ENCODE measurements at places on chromosomes 3 and 15. TPM values are rescaled to one million over a fixed set of nuclear protein-coding genes. Genes with fewer than 3 reads are reported as not detected.

- H3K4me1 ChIP-seq = no peaks in the 10 kb centered on the region
- DNase-seq = no peak
- H3K36me3 ChIP-seq = no peaks in the 10 kb centered on the region
- no peak overlapping the region for H3K4me3 ChIP-seq
- no peak overlapping the region for H3K27ac ChIP-seq
- H3K27me3 ChIP-seq = peaks cover 14% of the 10 kb centered on the region
These were observed 118.0 kb downstream of the CACNA2D3 start for GRCh38 chr3:54240309-54240708.

DNA sequence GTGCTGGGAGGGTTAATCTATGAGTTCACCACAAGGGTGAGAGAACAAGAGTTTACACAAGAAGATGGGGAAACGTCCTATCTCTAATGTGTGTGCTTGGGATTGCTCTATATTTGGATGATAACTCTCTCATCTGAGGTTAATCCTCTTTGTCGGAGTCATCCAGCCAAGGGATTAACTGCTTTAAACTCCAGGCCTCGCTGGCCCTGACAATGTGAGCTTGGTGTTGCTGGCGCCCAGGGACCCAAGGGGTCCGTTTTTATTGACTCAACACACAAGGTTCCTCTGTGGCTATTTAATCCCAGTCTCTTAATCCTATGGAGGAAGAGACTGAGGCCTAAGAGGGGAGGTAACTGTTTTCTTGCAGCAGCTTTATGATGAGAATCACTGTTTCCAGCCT, 14.2 kb downstream of the SV2B start:
- no peak overlapping the region for H3K4me3 ChIP-seq
- peaks cover 9% of the 10 kb centered on the region for H3K4me1 ChIP-seq
- no peak for DNase-seq
- H3K27me3 ChIP-seq = peaks cover 10% of the 10 kb centered on the region

DNA sequence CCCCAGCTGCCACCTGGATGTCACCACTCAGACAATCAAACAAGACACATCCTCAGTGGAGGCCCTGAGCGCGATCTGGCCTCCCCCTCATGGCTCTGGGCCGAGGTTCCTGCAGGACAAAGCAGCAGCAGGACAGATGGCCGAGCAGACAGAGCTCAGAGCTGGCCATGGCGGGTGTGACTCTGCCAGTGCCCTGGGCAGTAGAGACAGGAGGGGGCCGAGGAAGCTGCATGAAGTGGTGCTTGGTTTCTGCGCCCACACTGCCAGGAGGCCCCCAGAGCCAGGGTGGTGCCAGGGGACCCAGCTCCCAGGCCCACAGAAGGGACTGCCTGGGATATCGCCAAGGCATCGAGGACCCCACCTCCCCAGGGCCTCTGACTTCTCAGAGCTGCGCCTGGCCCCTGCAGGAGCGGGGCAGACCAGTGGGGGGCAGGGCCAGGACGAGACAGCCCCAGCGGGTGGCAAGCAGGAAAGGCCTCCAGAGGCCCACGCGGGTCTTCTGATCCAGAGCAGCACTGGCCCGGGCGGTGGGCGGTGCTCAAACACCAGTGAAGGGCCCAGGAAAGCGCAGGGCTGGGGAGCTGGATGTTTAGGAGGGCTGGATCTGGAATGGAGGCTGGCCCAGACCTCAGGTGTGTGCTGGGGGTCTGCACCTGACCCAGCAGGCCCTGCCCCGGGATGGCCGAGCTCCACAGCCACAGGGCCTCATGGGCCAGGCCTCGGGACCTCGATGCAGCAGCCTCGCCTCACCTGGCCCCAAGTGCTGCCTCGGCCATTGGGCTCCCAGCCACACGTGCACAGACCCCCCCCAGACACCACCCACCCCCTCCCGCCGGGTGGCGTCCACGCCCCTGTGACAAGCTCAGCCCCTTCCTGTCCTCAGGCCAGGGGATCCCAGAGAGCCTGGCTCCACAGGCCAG, 76.0 kb downstream of the GOLGA8G start:
- H3K27ac ChIP-seq = no peak overlapping the region
- DNase-seq = peak; percentile 73
- no peaks in the 10 kb centered on the region for H3K36me3 ChIP-seq

DNA sequence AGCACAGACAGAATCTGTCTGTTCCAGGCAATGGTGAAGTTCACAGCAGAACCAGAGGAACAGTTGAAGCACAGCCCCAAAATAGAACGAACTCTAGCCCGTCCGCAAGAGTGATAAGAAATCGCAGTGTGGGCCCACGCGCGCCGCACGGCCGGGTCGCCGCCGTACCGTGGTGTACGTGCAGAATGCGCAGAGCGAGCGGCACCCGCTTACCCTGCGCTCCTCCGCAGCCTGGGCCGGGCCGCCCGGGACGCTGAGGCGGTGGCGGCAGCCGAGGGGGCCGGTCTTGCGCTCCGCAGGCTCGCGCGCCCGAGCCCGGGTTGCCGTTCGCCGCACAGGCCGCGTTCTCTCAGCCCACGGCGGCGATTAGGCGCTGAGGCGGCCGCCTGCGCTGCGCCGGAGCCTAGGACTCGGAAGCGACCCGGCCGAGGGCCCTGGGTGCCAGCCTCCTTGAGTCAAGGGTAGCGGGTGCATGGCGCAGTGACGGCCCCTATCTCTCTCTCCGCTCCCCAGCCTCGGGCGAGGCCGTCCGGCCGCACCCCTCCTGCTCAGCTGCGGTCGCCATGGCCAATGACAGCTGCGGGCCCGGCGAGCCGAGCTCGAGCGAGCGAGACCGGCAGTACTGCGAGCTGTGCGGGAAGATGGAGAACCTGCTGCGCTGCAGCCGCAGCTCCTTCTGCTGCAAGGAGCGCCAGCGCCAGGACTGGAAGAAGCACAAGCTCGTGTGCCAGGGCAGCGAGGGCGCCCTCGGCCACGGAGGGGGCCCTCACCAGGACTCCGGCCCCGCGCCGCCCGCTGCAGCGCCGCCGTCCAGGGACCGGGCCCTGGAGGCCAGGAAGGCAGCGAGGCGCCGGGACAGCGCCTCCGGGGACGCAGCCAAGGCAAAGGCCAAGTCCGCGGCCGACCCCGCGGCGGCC, 20.5 kb downstream of the WDR73 start:
- peaks cover 21% of the 10 kb centered on the region for H3K4me1 ChIP-seq
- peaks cover 11% of the 10 kb centered on the region for H3K27me3 ChIP-seq
- peak overlapping the region; percentile 86 for H3K27ac ChIP-seq
- peak; percentile 81 for DNase-seq
- peaks cover 14% of the 10 kb centered on the region for H3K36me3 ChIP-seq
- H3K4me3 ChIP-seq = peak overlapping the region; percentile 94

- H3K4me1 ChIP-seq = peaks cover 14% of the 10 kb centered on the region
- no peak for DNase-seq
- no peak overlapping the region for H3K27ac ChIP-seq
- no peaks in the 10 kb centered on the region for H3K27me3 ChIP-seq
- H3K4me3 ChIP-seq = no peak overlapping the region
These were observed 106.1 kb downstream of the RFTN1 start for GRCh38 chr3:16407366-16407765.

- no peak for DNase-seq
- no peaks in the 10 kb centered on the region for H3K36me3 ChIP-seq
- no peaks in the 10 kb centered on the region for H3K27me3 ChIP-seq
- H3K27ac ChIP-seq = no peak overlapping the region
- no peaks in the 10 kb centered on the region for H3K4me1 ChIP-seq
- H3K4me3 ChIP-seq = no peak overlapping the region
These were observed 65.8 kb upstream of the CFAP20DC start for GRCh38 chr3:59115364-59116232.

DNA sequence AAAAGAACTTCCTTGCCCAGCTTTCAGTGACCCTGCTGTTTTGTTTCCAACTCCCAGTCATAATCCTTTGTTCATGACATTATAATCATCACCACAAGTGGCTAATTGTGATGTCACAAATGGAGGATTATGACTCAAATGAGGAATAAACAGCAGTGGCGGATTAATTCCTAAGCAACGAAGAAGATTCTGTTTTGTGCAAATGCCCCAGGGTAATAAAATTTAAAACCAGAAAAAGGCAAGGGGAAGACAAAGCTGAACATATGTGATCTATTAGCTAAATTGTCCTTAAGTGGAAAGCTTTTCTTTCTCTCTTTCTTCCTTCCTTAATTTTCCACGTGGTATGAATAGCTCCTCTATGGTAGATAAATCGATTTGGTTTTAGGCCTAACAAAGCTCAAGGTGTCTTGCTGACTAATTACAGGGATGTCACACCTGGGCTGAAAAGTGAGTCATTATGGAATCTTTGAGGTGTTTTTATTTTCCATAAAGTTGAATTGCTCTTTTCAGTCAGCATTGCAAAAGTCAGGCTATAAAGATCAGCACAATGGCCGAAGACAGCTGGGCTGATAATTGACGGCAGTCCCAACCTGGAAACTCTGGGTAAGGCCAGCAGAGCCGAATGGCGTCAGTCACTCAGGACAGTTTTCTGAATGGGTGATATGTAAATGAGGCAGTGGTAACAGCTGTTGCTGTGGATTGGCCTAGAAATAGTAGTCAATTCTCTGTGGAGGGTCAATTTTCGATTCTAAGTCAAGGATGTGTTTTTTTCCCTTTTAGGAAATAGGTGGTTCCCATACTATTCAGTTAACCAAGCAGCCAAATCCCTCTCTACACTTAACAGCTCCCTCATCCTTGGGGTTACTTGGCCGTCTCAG, 121.5 kb downstream of the PTPRG start:
- no peaks in the 10 kb centered on the region for H3K27me3 ChIP-seq
- no peak overlapping the region for H3K27ac ChIP-seq
- H3K36me3 ChIP-seq = peaks cover 3% of the 10 kb centered on the region
- DNase-seq = no peak
- H3K4me3 ChIP-seq = peak overlapping the region; percentile 14

DNA sequence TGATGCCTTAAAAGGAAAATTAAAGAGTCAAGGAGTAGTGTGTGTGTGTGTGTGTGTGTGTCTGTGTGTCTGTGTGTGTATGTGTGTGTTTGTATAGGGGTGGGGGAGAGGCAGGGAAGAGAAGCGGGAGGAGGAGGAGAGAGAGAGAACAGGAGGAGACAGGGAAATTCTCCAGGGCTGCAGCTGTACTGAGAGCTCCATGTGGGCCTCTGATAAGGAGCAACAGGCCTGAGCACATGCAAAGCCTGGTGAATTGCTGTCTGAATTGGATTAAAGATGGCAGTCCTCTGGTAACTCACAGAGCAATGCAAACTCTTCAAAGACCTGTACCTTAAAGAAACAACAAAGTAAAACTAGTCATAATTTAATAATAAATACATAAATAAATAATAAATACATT, 70.6 kb downstream of the SEMA6D start:
- no peaks in the 10 kb centered on the region for H3K36me3 ChIP-seq
- no peak overlapping the region for H3K27ac ChIP-seq
- H3K4me3 ChIP-seq = no peak overlapping the region
- no peaks in the 10 kb centered on the region for H3K4me1 ChIP-seq
- peaks cover 4% of the 10 kb centered on the region for H3K27me3 ChIP-seq

GRCh38 chr3:176172492-176172891, 1024.8 kb downstream of the TBL1XR1 start:
- H3K4me3 ChIP-seq = no peak overlapping the region
- H3K36me3 ChIP-seq = no peaks in the 10 kb centered on the region
- H3K27me3 ChIP-seq = no peaks in the 10 kb centered on the region
- DNase-seq = no peak
- H3K27ac ChIP-seq = no peak overlapping the region
- H3K4me1 ChIP-seq = peaks cover 6% of the 10 kb centered on the region

GRCh38 chr3:111314181-111314873, 227.7 kb upstream of the CD96 start:
- H3K4me3 ChIP-seq = no peak overlapping the region
- H3K4me1 ChIP-seq = peaks cover 5% of the 10 kb centered on the region
- peak overlapping the region; percentile 21 for H3K27ac ChIP-seq
- no peaks in the 10 kb centered on the region for H3K36me3 ChIP-seq
- DNase-seq = no peak

GRCh38 chr3:9026320-9027045, 63.2 kb upstream of the RAD18 start:
- H3K4me3 ChIP-seq = no peak overlapping the region
- peaks cover 14% of the 10 kb centered on the region for H3K4me1 ChIP-seq
- no peak overlapping the region for H3K27ac ChIP-seq
- peaks cover 26% of the 10 kb centered on the region for H3K36me3 ChIP-seq
- no peaks in the 10 kb centered on the region for H3K27me3 ChIP-seq
- DNase-seq = no peak

DNA sequence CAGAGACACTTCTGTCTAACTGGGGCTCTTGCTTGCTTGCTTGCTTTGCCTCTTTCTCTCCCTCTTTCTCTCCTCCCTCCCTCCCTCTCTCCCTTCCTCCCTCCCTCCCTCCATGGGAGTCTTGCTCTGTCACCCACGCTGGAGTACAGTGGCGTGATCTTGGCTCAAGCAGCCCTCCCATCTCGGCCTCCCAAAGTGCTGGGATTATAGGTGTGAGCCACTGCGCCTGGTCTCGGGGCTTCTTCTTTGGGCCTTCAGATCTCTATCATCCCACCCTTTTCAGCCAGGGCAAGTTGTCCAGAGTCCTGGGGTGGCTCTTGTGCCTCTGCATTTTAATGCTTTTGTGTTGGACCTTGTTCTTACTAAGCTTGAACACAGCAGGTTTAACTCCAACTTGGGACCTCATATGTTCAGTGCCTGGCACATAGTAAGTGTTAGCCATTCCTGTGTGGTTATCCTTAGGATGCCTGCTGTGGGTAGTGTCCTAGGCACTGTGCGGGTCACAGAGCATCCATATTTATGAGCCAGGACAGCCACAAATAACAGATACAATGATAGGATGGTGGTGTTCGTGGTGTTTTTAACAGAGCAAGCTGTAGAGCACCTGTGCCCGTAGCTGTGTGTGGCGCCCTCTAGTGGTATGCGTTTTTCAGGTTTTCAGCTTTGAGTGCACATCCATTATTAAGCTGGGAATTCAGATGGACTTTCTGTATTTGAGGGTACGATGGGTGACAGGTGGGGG, 75.1 kb downstream of the CCK start:
- DNase-seq = peak; percentile 77
- peak overlapping the region; percentile 22 for H3K27ac ChIP-seq
- H3K4me3 ChIP-seq = no peak overlapping the region
- H3K36me3 ChIP-seq = peaks cover 14% of the 10 kb centered on the region
- H3K4me1 ChIP-seq = peaks cover 6% of the 10 kb centered on the region

DNASE1L3 gene
- total RNA-seq = not detected

TGM4 gene
- total RNA-seq = not detected

SCAANT1 gene
- total RNA-seq = not detected

CXCR6 gene
- not detected for total RNA-seq
